Activated CD4-positive, alpha-beta T cell treated with anti-CD3 and anti-CD28 coated beads for 36 hours (primary cell): ENCODE measurements at places on chromosomes 2 and 18.

DNA sequence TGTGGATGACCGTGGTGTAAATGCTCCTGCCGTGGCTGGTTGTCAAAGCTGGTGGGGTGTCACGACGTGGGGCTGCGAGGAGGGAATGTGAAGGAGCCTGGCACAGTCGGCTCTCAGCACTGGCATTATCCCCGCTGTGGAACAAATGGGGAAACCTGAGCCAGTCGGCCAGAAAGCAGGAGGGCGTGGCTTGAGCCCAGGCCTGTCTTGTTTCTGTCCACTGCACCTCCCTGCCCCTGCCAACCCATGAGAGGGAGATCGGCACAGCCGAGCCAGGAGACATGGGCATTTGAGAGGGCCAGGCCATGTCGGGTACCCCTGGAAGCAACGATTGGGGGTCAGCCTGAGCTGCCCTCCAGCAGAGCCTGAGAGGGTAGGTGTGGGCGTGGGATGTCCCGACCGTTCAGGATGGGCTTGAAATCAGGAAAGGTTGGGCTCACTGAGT is 44.5 kb downstream of the PDIA6 start:
- DNase-seq, result no peak

GRCh38 chr2:184067502-184067901 is 530.8 kb upstream of the ZNF804A start:
- no peak for DNase-seq

DNA sequence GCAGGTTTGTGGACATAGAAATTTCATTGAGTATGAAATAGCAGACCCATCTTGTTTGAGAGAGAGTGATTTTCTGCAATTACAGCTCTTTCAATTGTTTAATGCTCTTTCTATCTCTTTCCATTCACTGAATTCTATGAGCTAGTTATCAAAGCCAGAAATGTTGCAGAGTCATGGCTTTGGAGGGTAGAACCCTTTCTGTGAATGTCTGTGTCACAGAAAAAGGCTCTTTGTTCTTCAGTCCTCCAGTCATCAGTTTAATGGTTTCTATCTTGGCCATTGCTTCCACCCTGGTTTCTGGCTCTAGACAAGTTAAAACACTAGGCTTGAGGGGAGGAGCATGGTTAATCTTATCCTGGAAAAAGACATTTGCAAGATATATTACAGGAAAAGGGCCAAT is 655.0 kb downstream of the STK39 start:
- no peak for DNase-seq

- no peak for DNase-seq
Observed at GRCh38 chr2:50962731-50963130, 69.2 kb downstream of the NRXN1 start.

DNA sequence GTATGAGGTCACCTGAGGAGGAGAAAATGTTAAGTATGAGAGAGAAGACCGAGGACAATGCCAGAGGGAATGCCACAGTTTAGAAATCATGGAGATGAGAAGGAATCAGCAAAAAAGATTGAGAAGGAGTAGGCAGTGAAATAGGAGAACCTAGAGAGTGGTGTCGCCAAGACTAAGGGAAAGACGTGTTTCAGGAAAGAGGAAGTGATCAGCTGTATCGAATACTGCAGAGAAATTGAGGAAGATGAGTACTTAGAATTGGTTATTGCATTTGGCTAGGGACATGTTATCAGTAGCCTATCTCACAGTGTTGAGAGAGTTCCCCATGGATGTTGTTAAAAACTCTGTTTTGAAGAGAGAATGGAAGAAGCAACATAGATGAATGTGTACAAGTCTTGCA is 112.3 kb downstream of the GALNT1 start:
- no peak for DNase-seq

GRCh38 chr18:10121786-10122515 is 208.1 kb downstream of the VAPA start:
- DNase-seq, result no peak

GRCh38 chr2:88545118-88545517 is 82.1 kb downstream of the EIF2AK3 start:
- peak; percentile 13 for DNase-seq

DNA sequence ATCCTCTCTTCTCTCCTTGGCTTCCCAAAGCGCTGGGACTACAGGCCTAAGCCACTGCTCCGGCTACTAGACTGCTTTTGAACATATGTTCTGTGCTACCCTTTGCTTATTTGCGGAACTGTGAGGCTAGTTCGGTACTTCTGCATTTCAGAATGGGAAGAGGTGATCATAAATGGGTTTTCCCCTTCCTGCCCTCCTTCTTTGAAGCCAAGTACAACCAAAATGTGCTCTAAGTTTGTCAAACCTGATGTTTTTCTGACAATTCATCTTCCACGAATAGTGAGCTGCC is 1.7 kb upstream of the ESCO1 start:
- no peak for DNase-seq

GRCh38 chr2:162174746-162175145 is 22.7 kb upstream of the GCG start:
- no peak for DNase-seq
